ENCODE measurements at places on chromosomes 13 and 19.

- DNase-seq: no peak
Measured at GRCh38 chr13:65292488-65292901, 1937.6 kb downstream of the PCDH9 start.

DNA sequence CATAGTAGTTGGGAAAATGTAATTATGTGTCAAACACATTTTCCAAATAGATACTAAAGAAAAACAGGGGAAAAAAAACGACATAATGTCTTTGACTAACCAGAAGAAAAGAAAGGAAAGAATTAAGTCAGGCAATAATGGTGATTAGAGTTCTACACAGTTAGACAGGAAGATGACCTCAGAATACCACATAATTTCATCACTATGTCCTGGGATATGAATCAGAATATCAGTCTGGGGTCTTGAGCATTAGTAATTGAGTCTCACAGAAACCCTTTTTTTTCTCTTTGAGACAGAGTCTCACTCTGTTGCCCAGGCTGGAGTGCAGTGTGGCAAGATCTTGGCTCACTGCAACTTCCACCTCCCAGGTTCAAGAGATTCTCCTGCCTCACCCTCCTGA is 503.4 kb downstream of the SLITRK1 start:
- DNase-seq: no peak

- DNase-seq: no peak
Measured at GRCh38 chr13:71879129-71879535, 12.1 kb upstream of the DACH1 start.

GRCh38 chr19:11347546-11348039 is 1.3 kb downstream of the CCDC159 start:
- DNase-seq: no peak

GRCh38 chr13:20669162-20669561 is 34.3 kb upstream of the IL17D start:
- DNase-seq: no peak

DNA sequence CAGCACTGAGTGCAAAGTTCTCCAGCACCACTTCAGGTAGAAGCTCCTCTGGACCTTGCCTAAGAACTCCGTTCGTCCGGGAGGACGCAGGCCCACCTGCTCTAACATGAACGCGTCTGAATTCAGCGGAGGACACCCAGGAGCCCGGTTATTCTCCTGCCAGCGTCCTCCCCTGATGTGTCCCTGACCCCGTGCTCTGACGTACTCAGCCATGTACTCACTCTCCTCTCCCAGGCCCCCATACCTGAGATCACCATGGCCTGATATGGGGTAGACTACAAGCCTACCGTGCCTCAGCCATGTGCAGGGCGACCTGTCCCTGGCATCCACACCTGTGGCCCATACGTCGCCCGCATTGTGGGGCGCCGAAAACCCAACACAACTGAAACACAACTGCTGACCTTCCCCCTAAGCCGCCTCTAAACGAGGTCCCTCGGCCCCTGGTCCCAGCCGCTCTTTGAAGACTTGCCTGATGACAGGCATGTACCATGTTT is 744 bp upstream of the ZNF584 start:
- no peak for DNase-seq

DNA sequence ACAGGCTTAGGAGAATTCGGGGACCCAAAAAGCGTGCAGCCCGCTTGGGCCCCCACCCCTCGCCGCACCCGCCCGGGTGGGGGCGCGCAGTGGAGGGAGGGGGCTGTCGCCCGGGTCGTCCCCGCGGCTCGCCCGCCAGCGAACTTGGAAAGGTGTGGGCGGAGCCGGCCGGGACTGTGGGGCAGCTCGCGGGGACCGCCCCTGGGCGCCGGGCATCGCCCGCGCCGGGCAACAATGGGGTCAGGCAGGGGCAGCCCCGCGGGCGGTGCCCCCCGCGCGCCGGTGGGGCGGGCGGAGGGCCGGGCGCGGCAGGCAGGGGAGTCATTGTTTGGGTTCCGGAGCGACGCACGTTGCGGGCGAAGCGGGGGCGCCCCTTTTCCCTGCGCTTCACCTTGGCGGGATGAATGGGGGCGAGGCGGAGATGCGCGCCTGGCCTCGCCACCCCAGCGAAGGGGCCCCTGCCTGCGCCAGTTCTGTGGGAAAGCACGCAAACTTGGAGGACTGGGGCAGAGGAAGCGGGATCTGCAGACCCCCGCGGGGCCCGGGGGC is 647 bp upstream of the KLF12 start:
- peak; percentile 75 for DNase-seq

DNA sequence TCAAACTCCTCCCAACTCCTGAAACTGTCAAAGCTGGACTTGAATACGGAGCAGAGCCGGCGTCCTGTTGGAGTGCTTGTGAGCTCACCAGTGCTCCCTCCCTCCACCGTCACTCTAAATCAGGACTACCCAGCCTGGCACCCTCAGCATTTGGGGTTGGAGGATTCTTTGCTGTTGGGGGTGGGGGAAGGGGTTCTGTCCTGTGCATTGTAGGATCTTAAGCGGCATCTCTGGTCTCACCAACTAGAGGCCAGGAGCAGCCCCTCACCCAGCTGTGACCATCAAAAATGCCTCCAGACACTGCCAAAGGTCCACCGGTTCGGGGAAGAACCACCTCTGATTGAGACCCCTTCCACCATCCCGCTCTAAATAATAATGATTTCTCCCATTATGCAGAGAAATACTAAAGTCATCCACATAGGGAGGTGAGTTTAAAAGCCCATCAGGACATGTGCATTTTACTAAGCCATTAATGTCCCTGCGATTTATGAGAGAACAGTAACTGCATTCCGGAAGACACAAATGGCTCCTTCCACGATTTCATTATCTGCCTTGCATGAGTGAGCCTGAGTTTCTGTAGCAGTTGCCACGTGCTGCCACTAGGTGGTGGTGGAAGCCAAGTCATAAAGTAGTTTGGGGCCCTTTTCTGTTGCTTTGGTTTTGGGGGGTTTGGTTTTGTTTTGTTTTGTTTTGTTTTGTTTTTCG is 16.1 kb upstream of the USP29 start:
- peak; percentile 62 for DNase-seq

- no peak for DNase-seq
Measured at GRCh38 chr13:83248751-83249150, 633.5 kb downstream of the SLITRK1 start.

DNA sequence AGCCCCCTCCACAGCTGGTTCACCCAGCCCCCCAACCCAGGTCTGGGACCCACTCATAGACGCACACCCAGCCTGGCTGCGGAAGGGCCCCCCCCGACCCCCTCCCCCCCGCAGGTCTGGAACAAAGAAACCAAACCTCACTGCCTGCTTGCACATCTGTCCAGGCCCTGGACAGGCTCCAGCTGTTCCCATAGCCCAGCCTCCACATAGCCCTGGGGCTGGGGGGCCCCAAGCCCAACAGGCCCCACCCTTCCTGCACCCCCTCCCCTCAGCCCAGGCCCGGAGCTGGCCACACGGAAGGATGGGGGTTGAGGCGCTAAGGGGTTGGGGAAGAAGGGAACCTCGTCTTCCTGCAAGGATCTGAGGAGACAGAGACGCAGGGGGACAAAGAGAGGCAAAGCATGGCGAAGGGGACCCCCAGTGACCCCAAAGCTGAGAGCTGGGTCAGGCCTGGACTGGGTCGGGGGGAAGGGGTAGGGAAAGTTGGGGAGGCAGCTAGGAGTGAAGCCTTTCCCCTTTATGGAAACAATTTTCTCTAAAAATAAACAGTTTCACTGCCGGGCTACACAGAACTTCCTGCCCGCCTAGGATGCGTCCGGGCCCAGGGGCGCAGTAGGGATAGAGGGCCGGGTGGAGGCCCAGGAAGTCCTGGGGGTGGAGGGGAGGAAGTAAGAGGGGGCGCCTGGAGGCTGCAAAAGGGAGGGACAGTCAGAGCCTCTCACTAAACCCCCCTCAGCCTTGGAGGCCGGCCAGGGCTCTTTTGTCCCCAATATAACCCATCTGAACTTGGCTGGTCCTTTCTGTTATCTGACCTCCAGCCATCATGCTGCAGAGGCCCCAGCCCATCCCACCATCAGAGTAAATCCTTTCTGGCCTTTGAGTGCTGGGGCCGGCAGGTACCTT is 2.4 kb downstream of the KANK2 start:
- DNase-seq: no peak

DNA sequence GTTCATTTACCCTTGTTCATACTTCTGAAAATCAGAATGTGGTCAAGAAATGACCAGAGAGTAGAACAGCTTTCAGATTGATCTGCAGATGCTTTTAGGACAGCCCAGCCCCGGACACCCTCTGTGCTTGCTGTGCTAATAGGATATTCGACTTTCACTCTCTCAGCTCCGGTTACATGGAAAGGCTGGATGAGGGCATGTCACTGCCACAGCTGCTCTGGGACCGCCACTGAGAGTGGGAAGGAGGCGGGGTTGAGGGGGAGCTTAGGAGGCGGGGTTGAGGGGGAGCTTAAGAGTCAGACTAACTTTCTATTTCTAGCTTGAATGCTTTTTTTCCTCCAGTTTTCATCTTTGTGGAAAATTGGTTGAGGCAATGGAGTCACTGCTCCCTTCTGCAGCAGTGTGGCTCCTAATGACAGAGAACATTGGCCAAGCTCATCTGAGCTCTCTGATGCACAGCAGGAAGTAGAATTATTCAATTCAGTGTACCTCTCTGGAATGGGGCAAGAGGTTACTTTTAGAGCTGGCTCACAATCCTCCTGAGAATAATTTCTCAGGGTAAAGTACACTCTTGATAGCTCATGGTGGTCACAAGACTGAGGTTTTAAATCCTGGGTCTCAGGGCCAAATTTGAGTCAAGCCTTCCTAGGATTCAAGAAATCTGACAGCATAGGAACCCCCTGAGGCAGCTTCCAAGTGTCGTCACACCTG is 74.6 kb upstream of the NPAS1 start:
- no peak for DNase-seq

- no peak for DNase-seq
Measured at GRCh38 chr13:41213919-41214318, 19.6 kb upstream of the KBTBD7 start.

- DNase-seq: no peak
Measured at GRCh38 chr13:112449545-112449930, 73.4 kb downstream of the SPACA7 start.

GRCh38 chr19:14889994-14890642 is 4.2 kb upstream of the OR7A17 start:
- no peak for DNase-seq

DNA sequence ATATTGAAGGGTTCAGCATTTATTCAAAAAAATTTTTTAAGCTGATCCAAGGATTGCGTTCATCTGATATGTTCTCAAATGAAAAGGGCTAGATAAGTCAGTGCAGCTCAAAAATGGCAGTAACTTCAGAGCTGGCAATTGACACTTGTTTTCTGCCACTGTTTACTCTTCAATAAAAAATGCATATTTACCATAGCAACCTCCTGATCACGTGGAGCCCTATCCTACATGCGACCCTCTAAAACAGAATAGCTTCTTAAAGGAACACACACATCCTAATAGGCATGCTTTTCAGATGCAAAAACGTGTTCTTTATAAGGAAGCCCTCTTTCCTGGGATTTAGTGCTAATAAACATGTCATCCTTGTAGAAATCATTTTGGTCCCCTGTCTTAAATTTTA is 150.2 kb downstream of the ZNF536 start:
- no peak for DNase-seq

DNA sequence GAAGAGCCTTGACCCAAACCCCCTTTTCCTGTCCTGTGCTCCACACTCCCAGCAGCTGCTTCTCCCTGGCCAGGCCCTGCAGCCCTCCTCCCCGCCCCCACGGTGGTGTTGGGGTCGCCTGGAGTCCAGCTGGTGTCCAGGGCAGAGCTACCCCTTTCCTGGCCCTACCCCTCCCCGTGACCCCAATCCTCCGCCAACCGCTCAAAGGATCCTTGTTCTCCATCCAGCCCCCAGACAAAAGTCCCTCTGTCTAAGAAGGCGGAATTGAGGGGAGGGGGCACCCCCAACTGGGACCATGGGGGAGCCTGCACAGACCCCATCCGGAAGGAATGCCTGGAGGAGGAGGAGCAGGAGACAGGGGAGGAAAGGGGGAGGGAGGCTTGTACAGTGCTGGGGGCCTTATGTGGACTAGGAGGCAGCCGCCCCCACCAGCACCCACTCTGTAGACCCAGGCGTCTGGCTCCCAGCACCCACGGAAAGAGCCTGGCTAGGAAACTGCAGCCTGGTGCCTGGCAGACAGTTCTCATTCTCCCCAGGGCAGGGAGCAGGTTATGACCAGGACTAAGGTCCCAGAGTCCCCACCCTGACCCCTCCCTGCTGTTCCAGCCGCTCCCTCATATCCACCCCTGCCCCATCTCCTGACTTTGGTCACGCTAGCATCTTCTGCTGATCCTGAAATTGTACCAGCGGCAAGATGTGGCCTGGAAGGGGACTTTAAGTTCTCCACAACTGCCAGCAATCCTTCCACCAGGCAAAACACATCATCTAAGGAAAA is at the start of gene FXYD3:
TSS of gene FXYD3 (plus strand) at position 647 of the 775 bp plus-strand sequence. CDS start 3,554 bp downstream, outside the sequence.
- no peak for DNase-seq

- DNase-seq: no peak
Measured at GRCh38 chr13:70529652-70530051, 421.4 kb upstream of the KLHL1 start.

DNA sequence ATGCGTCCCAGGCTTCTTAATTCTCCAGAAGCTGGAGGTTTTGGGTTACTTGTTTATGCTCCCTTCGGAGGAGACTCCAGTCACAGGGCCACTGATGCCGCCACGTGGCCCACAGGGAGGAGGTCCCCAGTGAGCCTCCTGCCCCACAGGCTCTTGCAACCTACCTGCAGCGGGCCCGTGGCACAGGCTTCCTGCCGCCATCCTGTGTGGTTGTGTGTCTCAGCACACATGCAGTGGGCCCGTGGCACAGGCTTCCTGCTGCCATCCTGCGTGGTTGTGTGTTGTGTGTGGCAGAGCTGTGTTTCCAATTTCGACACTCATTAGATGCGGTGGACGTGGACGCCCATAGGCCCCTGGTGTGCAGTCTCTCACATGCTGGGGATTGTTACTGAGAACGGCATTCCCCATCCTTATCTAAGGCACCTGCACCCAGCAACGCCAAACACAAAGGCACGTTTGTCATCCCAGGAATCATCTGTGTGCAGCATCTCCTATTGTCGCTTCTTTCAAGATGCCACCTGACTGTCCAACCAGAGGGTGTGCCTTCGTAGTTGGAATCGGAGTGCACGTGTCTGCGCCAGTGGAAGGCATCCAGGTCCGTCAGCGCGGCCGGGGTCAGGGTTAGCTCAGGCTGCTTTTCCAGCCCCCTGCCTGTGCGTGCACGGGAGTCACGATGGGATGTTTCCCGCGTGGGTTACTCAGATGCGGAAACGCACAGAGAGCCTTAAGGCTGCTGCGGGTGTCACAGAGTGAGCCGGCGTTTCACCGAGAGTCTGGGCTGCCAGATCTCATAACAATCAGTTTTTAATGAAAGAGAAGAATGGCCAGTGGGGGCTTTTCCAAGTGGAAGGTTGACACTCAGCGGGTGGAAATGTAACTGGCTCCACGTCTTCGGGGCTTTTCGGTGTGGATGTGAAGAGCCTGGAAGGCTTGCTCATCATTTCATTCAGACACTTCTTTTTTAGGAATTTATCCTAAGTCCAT is 119.8 kb downstream of the ATP11A start:
- DNase-seq: no peak

DNA sequence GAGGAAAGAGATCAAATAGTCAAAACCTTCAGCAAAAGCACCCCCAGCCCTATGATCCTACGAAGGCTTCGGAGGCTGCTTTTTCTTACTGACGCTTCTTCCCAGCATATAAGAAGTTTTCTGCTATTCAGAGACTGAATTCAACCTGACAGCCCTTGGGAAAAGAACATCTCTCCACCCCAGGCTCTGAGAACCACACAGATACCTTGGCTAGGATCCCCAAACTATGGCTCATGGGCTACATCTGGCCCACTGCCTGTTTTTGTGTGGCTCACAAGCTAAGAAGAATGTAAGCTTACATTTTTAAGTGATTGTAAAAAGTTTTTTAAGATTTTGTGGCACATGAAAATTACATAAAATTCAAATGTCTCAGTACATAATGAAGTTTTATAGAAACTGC is 3.0 kb downstream of the SLC15A1 start:
- DNase-seq: no peak

GRCh38 chr13:114328034-114328433 is 13.7 kb downstream of the CHAMP1 start:
- DNase-seq: no peak
